ENCODE measurements at places on chromosomes 1 and 21.

DNA sequence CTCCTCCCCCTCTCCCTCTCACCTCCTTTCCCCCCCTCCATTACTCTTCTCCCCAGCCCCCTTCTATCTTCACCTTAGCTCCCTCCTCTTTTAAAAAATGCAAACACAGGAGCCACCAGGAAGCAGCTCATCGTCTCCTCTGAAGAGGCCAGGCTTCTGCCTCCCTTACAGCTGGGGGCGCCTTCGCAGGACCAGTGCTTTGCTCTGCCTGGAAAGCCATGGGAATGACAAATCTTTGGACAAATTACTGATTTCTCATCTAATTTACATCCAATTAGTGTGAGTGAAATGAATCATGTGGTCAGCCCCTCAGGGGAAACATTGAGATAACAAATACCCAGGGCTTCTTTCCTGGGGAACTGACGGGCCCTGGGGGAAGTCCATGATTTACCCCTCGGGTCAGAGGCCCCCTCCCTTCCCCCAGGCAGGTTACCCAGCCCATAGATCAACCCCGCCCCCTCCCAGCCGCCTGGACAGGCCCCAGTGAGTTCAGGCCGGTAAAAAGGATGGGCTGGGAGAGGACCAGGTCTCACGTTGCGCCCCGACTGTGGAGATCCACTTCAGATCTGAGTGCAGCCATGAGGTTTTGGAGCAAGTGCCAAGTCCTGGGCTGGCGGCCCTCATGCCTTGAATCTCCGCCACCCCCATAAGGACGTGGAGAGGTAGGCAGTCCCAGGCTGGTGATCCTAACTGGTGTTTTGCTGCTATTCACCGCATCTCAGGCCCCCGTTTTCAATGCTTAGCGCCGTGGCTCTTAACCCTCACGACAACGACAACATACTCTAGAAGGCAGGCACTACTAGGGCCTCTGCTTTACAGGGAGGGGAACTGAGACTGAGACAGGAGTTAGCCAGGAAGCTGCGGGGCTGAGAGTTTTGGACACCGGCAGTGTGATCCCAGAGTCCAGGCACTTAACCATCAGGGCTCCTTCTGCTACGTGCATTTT is 300.8 kb downstream of the RRAGC start:
- no peak for DNase-seq

DNA sequence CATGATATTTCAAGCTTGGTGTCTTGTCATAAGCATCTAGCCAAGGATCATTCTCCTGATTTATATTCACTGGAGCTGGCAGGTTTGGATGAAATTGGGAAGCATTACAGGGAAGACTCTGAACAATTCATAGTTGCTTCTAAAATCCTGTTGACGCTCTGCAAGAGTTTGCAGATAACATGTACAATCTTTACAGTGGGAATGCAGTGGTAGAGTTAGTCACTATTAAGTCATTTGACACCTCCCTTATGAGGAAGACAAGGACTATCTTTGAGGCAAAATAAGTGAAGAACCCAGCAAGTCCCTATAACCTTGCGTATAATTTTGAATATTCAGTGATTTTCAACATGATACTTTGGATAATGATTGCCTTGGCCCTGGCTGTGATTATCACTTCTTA is 45.3 kb upstream of the CRB1 start:
- DNase-seq: no peak

DNA sequence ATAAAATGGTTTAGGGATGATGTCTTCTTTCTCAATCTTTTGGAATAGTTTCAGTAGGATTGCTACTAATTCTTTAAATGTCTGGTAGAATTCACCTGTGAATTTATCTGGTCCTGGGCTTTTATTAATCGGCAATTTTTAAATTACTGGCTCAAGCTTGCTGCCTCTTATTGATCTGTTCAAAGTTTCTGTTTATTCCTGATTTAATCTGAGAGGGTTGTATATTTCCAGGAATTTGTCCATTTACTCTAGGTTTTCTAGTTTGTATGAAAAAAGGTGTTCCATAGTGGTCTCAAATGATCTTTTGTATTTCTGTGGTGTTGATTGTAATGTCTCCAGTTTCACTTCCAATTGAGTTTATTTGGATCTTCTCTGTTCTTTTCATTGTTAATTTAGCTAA is 617.8 kb downstream of the LTN1 start:
- no peak for DNase-seq

GRCh38 chr21:34202553-34203372 is 129.4 kb downstream of the MRPS6 start:
- DNase-seq: no peak

DNA sequence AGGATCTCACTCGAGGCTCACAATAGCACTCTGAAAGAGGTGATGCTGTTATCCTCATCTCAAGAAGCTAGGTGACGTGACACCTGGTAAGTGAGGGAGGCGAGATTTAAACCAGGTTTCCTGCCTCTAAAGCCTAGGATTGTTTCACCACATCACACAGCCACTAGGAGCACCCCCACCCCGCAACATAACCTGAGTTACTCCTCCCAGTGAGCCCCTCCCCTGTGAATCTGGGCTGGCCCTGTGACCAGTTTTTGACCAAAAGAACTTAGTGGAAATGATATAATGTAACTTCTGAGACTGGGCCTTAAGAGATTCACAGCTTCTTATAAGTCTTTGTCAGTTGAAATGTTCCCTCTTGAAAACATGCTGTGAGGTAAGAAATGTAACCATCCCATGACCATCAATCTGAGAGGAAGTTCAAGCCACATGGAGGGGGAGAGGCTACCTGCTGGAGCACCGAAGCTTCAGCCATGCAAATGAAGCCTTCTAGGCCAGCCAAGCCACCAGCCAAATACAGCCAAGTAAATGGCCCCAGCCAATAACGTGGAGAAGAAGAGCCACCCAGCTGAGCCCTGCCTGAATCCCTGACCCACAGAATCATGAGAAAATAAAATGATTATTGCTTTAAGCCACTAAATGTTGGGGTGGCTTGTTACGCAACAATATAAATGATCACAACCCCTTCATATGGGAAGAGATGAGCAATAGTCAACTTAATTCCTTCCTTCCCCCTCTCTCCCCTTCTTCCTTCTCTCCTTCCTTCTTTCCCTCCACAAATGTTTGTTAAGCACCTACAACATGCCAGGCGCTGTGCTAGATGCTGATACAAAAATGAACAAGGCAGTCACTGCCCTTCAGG is 61.0 kb upstream of the FAM20B start:
- no peak for DNase-seq

DNA sequence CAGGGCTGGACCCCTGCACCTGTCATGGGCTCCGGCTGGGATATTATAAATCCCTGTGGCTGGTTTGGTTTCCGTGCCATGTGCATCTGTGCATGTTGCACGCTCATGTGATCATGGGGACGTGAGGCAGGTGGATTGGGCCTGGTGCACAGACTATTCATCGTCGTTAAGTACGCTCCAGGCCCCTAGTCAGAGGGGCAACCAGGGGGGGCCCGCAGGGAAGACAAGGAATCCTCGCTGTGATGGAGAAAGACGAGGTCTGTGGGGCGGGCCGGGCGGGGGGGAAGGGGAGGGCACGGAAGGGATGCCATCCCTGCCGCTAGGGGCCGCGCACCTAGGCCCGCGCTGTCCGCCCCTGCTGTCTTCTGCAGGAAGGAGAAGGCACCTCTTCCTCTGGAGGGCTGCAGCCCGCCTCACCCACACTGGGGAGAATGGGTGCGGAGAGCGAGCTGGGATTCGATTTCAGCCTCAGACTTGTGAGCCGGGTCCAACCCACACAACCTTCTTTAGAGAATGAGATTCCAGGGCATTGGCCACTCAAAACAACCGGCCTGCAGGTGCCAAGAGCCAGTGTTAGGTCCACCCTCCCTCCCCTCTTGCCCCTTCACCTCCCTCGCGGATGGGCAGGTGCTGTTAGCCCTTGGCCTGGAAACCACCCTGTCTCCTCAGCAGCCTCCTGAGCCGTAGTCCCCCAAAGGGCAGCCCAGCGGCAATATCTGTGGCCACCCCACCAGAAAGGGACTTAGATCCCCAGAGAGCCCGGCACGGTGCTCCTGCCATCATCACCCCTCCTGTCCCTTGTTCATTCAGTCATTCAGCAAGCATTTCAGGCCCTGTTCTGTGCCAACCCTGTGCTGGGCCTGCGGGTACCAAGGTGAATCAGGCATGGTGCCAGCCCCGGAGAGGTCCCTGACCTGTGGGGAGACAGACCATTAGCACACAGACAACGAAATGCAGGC is 950 bp upstream of the LRP8 start:
- no peak for DNase-seq

GRCh38 chr1:7810395-7810794 is 26.3 kb downstream of the PER3 start:
- DNase-seq: no peak

GRCh38 chr1:223233410-223234169 is 90.5 kb upstream of the TLR5 start:
- DNase-seq: no peak

DNA sequence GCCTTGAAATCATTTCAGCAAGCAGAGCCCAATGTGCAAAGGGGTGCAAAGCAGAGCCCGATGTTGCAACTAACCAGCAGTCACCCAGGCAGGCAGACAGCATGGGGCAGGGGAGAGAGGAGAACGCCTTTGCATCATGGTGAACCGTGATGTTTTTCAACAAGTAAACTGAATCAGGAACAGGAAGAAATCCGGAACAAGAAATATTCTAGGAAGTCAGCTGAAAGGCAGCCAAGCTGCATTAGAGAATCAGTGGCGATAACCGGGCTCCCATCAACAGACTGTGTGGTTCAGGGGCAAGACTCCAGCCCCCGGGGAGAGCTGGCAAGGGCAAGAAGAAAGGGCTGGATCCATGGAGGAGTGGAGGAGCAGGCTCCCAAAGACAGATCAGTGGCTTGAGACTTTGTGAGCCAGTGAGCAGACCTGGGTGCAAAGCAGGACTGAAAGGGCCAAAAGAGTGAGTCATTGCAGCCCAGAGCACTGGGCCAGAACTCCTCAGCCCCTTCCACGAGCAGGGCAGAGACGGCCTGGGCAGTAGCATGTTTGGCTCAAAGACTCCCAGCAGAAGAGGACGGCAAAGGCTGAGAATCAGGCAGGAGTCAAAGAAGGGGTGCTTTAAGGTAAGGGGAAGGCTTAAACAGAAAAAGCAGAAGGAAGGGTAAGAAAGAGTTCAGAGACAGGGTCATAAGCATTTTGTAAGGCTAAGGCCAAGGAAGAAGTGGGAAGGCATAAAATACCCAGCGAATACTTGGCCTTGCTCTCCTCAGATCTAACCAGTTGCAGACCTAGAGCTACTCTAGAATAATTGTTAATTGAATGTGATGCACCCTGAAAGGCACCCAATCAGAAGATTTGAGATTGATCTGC is 155.0 kb downstream of the SETD4 start:
- no peak for DNase-seq

GRCh38 chr21:33578214-33578613 is 10.3 kb downstream of the DONSON start:
- no peak for DNase-seq

DNA sequence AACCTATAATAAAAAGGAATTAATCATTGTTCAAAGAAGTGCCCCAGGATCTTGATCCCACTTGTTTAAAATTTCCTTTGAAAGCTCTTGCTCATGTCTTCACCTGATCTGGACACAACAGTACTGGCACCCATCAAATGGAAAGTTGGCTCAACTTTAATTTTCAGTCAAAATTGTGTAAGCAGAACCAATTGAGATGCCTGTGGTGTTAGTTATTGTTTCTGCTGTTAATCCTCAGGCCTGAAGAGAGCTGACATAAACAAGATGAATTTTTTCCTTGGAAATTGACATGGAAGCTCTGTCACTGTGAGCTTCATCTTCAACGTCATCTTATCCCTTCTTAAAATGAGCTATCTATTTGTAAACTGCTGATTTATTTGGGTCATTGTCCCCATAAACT is 88.3 kb upstream of the TNFSF4 start:
- DNase-seq: no peak

DNA sequence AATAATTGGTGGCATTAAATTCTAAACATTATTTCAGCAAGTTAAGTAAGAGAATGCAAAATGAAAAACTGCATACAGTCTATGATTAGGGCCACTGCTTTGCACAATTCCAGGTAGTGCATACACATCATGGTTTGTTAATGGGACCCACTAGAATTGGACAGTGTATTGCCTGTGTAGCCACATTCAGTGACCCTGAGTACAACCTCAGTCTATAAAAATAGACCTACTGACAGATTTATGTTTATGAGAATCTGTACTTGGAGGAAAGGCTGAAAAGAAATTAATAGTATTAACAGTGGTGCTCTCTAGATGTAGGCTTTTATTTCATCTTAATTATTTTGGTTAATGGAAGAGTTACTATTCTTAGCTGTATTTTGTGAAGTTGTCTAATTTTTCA is 18.8 kb downstream of the UAP1 start:
- DNase-seq: no peak

- DNase-seq: no peak
These were observed 940 bp downstream of the NES start for GRCh38 chr1:156676114-156676819.

DNA sequence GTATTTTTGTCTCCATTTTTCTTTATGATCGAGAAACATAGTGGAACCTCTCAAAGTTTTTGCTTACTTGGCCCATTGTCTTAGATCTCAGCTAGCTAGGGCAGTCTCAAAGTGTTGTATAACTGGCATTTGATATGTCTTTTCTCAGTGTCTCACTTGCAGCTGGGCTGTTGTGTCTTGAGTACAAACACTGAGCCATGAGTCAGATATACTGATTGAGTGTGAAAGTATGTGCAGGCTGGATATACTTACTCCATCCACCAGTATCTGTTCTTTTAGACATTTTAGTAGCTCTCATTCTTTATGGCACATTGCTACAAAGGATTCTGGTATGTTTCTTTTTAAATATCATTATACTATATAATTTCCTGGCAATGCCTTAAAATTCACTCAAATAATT is 14.3 kb upstream of the GPR52 start:
- no peak for DNase-seq

- no peak for DNase-seq
These were observed 64.2 kb downstream of the ETS2 start for GRCh38 chr21:38869946-38870345.

DNA sequence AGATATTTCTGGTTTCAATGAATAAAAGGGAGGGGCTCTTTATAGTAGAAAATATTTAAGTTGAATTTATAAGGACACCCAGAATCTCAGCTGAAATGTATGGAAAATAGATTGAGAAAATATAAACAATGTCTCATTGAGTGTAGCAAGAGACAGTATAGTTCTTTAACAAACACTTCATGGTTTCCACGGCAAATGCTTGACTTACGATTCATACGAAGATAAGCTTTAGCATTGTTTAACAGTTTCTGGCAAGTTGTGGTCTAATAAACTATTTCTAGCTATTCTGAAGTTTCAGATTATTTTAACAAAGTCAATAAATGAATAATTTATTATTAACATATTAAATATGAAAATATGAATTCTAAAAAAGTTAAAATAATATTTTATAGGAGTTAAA is 1419.4 kb downstream of the KCNT2 start:
- no peak for DNase-seq

DNA sequence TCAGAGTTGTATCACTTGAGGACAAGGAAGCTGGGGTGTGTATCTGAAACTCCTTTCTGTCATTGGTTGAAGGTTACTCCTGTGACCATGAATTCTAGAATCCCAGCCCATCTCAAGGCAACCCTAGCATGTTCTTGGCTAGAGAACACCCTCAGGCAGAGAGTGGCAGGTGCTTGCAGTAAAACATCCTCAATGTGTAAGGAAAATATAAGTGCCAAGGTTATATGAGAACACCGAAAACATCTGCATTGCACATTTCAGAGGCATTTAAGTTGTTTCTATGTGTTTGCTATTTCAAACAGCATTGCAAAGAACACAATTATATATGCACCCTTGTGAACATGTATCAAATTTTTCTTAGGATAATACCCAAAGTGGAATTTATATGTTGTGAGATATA is 471.9 kb downstream of the USP25 start:
- DNase-seq: no peak

GRCh38 chr1:78651241-78651640 is 1.6 kb downstream of the IFI44 start:
- DNase-seq: no peak

Data from stimulated activated CD4-positive, alpha-beta T cell treated with anti-CD3 and anti-CD28 coated beads, Interleukin-15, amount 100 ng/mL, for 1 hour (primary cell).